CD4-positive, alpha-beta T cell treated with Interleukin-15 for 4 hours (primary cell): ENCODE measurements at places on chromosomes 7 and 10.
A peak's percentile ranks its signal among the peaks of the same experiment; 100 is the strongest.

DNA sequence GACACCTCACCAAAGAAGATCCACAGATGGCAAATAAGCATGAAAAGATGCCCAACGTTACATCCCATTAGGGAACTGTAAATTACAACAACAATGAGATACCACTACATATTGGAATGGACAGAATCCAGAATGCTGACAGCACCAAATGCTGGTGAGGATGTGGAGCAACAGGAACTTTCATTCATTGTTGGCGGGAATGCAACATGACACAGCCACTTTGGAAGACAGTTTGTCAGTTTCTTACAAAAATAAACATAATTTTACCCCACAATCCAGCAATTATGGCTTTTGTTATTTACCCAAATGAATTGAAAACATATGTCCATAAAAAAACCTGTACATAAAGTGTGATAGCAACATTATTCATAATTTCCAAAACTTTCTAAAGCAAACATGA is 176.8 kb downstream of the C7orf25 start:
- no peak for DNase-seq

GRCh38 chr7:96121752-96122151 is 200.1 kb downstream of the SLC25A13 start:
- DNase-seq, result no peak

- DNase-seq, result no peak
Measured at GRCh38 chr7:146982482-146982881, 865.9 kb downstream of the CNTNAP2 start.

DNA sequence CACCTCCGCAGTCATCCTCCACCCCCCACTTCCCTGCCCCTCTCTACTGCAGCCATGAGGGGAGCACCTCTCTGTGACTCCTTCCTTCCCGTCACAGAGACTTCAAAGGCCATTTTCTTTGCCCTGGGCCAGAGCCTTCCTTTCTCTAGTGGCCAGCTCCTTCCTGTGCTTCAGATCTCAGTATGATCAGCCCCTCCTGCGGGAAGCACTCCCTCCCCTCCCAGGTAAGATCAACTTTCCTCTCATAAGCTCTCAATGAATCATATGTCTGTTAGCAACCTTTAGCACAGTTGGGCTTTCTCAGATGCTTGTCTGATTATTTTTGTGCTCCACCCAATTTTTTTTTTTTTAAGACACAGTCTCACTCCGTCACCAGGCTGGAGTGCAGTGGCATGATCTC is 241.0 kb upstream of the PRSS1 start:
- peak; percentile 26 for DNase-seq

- DNase-seq, result no peak
Measured at GRCh38 chr10:75201793-75202307, 8.7 kb upstream of the VDAC2 start.

DNA sequence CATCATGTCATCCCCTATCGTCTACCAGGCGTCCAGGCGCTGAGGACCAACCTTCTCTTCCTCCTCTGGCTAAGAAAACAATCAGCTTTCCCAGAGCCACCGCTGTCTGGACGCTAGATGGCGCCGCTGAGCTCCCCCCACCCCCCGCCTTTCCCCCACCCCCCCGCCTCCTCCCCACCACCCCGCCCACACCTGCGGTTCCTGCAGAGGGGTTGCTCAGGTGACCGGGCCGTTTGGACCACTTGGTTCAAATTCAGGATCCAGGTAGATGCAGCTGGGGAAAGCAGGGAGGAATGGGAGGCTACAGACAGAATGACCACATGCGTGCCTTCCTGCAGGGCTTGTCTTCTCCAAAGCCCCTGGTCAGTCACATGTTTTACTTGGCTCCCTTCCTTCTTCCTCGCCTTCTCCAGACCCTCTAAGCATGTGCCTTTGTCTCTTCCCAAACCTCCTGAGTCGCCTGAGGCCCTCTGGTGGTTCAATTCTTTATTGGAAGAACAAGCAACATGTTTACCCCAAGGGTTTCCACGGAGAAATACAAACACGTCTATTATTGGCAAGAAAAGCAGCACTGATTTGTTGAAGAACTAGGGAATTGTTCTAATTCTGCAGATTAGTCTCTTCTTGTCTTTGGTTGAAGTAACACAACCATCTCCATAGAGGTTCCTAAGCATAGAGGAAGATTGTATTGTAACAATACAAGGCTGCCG is 24.7 kb downstream of the AOC1 start:
- peak; percentile 37 for DNase-seq

- DNase-seq, result no peak
Measured at GRCh38 chr7:76425156-76425555, 406 bp downstream of the ZP3 start.

DNA sequence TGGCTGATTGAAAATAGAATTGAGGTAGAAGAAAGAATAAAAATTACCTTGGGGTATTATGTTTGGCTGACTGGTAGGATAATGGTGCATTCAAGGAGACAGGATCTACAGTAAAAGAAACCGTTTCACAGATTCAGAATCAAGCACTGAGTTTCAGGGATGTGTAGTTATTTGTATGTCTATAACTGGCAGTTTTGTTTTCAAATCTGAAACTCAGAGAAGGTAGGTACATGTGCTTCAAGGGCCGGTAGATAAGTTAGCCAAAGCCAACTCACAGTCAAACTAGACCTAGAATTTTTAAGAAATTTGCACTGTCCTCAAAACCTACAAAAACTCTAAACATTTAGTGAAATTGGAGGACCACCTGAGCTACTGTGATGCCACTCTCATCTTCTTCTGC is 191.5 kb downstream of the FOXP2 start:
- DNase-seq, result no peak

- no peak for DNase-seq
Measured at GRCh38 chr10:122248356-122249302, 22.5 kb upstream of the BTBD16 start.

DNA sequence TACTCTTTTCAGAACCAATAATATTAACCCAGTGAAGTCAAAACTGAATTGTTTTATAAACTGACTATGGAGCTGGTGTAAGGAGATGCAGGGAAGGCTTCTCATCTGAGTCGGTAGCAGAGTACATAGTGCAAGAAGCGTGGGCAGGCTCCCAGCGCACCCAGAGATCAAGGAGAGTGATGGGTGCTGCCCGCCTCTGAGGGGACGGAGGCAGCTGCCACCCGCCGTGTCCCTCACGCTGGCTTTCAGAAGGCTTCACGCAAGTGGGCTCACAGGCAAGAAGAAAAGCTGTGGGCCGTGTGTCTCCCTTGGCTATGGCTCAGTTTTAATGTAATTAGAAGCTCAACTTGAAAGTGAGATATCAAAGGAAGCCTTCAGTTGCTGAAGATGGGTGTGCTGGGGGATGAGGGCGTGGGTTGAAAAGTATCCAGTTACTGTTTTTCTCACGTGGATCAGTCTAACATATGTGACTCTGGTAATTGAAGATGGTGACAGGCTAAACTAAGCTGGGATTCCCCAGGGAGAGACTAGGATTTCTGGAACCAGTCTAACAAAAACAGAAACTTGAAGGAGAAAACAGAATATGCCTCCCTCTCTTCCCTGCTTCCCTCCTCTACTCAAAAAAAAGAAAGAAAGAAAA is 159.9 kb downstream of the MGMT start:
- DNase-seq, result no peak

DNA sequence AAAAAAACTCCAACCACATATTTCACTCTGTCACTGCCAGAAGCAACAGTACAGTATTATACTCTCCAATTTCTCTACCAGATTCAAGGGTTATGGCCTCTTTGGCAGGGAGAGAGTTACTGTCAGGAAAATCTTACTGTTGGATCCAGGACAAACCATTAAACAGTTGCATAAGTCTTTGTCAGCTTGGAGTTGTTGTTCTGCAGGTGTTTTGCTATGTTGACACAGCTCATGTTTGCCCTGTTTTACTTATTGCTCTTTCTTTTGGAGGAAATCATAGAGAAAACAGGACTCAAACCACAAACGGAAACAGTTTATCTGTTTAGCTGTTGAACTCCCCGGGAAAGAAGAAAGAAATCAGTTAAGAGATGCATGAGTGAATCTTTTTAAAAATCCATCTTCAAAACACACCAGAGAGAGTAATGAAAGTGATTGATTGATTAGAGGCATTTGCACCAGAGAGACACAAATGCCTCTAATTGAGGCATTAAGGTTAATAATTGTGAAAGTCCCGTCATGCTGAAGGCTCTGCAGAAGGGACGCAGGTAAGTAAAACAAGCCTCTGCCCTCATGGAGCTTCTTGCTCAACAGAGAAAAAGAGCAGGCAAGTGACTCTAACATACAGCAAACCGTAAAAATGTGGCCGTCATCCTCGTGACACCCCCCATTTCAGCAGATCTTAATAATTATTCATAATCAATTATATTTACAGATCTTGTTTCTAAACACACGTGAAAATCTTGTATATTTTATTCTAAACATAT is 38.7 kb upstream of the ARHGAP21 start:
- DNase-seq, result no peak

DNA sequence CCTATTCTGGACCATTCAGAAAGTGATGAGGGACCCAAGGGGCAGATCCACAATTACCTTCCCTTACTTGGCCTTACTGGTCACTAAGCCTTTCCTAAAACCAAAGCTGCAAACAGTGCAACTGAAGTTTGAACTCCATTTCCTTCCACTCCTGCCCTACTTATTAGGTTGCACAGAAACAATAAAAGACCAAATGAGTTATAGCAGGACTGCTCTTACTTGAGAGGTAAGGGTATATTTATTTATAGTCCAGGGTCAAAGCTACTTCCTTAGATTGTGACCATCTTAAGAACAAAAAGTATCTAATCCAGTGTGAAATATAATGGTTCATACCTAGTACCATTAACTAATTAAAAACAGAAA is 27.0 kb downstream of the CDK6 start:
- DNase-seq, result no peak

GRCh38 chr7:130668258-130669084 is at the start of gene COPG2:
Gene COPG2 (minus strand): TSS chr7:130668748. CDS start chr7:130668668, 80 bp downstream.
- peak; percentile 62 for DNase-seq

GRCh38 chr7:3862774-3863173 is 561.7 kb downstream of the SDK1 start:
- DNase-seq, result no peak

GRCh38 chr7:151125470-151125845 is 39.2 kb downstream of the AGAP3 start:
- no peak for DNase-seq

DNA sequence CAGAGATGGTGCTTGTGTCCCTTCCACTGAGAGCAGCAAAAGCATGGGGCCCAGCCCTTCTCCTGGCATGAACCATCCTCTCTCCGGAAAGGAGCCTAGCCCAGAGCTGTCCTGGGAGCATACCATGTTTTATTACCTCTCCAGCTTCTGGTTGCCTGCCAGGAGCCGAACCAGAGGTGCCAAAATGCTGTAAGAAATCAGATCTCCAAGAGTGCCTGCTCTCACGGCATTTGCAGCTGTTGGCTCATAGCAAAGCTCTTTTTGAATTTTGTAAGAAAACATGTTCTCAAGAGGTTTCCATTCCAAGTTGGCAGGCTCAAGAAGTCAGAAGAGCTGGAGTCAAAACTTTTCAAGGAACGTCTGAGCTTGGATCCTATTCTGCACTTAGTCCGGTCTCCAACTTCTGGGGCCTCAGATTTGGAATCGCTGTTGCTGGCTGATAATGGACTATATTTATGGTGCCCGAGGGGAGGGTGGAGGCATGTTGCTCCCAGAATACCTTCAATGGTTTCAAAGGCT is 211.7 kb upstream of the MKI67 start:
- no peak for DNase-seq

DNA sequence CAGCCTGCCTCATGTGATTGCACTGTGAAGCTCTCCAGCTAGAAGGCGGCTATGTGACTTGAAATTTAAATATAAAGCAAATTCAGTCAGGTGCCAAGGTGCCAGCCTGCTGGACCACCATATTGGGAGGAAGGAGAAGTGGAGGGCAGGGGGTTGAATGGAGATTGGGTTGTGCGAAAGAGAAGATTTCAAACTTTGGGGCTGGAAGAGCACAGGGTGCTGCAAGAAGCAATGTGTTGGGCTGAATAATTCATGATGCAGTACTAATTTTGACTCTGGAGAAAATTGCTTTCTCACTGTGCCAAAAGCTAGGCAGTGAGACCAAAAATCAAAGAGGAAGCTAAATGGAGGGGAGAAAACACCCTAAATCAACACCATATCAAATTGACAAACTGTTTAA is 335.3 kb downstream of the NRG3 start:
- DNase-seq, result no peak

DNA sequence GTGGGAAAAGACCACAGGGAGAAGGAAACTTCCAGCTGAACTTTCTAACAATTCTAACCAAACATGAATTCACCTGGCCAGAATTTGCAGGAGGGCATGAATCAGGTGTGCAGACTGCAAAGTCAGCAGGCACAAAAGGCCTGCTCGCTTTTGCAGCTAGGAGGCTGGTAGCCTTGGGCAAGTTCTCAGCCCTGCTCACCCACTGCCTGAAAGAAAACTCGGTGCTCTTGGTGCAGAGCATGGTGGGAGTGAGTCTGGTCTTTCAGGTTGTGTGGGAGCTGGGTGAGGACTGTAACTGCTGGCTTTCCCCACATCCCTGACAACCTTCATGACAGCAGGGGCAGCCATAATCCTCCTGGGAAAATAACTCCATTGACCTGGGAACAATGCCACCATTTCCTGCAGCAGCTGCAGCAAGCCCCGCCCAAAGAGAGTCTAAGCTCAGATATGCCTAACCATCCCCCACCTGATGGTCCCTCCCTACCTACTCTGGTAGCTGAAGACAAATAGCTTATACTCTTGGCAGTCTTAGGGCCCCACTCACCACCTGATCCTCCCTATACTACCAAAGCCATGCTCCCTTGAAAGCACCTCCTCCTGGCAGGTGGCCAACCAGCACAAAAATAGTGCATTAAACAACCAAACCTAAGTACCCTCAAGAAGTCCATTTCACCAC is 31.6 kb downstream of the ZNF117 start:
- no peak for DNase-seq

- DNase-seq, result no peak
Measured at GRCh38 chr10:1123198-1123597, 67.0 kb downstream of the WDR37 start.

DNA sequence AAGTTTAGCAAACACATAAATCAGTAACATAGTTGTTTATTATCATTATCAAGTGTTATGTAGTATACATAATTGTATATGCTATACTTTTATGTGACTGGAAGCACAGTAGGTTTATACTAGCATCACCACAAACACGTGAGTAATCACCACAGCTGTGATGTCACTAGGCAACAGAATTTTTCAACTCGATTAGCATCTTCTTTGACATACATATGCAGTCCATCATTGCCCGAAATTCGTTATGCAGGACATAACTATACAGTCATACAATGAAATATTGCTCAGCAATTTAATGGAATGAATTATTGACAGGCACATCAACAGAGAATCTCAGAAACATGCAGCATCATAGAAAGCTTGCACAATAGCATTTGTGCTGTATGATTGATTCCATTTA is 77.7 kb downstream of the LSM5 start:
- no peak for DNase-seq

DNA sequence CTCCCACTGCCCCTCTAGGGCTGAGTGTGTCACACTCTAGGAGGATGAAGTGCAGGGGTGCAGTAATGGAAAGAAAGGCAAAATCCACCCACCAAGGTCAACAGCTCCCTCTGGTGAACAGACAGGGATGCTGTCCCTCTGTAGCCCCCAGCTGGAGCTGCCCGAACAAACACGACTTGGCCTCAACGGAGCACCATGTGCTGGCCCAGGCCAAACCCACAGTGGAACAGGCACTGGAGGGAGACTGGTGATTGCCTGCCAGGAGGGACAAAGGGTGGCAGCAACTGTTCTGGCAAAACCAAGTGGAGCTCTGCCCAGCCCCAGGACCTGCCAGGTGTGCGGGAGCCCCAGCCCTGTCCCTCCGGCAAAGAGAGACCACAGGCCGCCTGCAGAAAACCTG is 20.7 kb downstream of the PDIA4 start:
- no peak for DNase-seq

- DNase-seq, result no peak
Measured at GRCh38 chr10:11758527-11759236, 16.5 kb downstream of the ECHDC3 start.
